Stimulated activated CD8-positive, alpha-beta memory T cell treated with anti-CD3 and anti-CD28 coated beads, Interleukin-2, amount 100 ng/mL, for 1 hour (primary cell): ENCODE measurements at places on chromosomes 4 and X.

- DNase-seq = no peak
Measured at GRCh38 chr4:71377561-71377960, 38.7 kb downstream of the SLC4A4 start.

- no peak for DNase-seq
Measured at GRCh38 chr4:188032583-188032982, 37.0 kb downstream of the ZFP42 start.

- no peak for DNase-seq
Measured at GRCh38 chr4:54877006-54877405, 219.2 kb downstream of the KIT start.

GRCh38 chr4:182280436-182281111, 37.4 kb downstream of the TENM3 start:
- DNase-seq = no peak

DNA sequence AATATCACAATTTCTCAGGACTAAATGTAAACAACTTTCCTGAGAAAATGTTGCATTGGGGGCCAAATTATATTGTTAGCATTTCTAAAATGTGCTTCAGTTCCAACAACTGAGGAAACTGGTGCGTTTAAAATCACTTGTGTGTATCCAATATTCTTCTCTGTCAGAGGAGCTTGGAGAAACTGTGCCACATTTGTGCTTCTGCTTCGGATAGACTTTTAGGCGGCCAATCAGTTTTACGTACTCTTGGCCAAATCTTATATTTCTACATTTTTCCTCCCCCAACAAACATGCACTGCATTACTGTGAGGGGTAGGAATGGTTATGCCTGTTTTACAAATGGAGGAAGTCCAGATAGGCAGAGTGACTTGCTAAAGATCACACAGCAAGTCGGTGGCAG, 27.4 kb upstream of the TRPC5OS start:
- no peak for DNase-seq
